ENCODE measurements at places on chromosomes 2 and 18.
A peak's percentile ranks its signal among the peaks of the same experiment; 100 is the strongest.

DNA sequence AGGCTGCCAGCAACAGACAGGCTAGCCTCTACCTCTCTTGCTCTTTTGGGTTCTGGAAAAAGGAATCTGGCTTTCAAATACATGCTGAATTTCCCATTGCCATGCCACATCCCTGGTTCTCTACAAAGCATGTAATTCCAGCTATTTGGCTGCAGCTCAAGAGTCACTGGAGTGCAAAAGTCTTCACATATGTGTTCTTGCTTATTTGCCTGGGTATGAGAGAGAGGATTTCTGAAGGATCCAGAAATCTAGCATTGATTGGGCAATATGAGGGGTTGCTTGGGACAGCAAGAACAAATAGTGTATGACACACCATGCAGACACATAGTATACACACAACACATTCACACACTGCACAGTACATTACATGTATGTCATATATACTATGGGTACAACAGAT lies 30.7 kb upstream of the LGALSL start:
- DNase-seq: no peak

DNA sequence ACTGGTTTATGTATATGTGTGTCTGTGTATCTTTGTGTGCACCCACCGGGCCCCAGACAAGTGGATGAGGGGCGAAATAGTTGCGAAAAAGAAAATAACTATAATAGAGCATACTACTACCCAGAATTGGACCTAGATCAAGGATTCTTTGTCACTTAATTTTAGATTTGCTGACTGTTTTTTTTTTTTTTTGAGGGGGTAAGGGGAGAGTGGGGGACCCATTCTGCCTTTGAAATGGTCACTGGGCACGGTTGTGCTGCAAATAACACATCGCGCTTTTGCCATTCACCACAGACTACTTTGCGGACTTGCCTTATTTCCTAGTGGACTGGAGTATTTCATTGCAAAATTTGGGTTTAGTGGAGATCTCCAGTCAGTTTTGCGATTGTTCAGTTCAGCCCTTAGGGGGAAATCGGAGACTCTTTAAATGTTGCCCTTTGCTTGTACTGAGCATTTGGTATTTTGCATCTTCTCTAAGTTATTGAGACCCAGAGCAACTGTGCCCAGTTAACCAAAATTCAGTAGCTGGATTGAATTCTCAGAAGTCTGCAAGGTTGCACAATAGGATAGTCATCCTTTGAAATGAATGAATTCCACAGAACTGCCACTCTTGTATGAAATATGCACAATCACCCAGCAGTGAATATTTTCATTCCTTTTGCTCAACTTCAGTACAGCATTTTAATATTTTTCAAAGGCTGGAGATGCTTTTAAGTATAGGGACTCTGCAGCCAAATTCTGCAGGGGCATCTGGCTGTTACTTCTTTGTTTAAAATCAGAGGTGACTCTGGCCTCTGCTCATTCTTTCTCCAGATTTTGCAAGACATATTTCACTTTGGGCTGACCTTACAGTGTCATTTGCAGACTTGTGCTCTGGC lies 2.9 kb downstream of the TRIB2 start:
- DNase-seq: peak; percentile 72

DNA sequence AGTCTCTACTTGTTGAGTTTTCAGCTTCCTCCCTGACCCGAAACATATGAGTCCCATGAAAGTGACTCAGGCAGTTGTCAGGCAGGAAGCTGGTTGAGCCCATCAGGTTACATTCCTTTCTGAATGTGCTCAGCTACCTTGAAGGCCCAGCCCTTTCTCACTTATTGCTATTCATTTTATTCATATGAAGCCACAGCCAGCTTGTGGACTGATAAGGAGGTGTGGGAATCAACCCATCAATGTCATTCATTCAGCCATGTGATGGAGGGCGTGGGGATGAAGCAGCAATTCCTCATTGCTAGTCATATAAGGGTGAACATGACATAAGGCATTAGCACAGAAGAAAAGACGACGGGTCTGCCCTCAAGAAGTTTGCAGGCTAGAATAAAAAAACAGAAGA lies 5.3 kb upstream of the VPS4B start:
- peak; percentile 73 for DNase-seq

DNA sequence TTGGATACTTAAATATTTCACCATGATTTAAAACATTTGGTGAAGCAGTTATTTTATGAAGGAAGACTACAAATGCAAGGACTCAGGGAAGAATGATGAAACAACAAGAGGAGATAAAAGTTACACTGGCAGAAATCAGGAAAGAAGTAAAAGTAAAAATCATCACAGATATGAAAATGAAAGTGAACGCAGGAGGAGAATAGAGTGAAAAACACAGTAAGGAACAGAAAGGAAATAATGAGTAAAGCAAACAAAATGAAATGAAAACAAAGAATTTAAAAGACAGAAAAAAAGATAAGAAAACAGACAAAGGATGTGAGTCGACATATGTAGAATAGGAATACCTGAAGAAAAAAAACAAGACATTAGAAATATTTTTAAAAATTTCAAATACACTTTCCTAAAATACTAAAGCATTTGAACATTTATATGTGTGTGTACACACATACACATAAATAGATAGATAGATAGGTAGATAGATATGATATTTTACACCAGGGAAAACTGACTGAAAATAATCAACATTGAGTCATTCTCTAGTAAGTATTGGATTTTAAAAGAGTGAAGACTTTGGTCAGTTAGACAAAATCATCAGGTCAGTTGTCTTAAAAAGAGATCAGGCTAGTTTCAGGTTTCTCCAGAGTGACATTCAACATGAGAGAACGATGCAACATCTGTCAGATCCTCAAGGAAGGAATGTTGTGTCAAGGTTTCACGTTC lies 12.1 kb upstream of the KDSR start:
- peak; percentile 54 for DNase-seq

DNA sequence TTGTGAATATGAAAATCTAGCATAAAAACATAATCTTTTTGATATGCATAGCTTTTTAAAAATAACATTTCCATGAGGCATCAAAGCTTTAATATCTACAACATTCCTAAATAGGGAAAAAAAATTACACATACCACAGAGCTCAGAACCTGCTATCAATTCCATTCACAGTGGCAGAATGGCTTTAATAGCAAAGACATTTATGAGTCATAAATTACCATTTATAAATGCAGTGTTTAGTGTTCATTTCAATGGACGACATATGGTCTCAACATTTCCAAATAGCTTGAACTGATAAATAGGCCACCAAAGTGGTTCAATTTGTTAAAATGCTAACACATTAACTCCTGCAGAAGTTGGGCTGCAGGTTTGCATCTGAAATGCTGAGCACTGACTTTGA lies 600.6 kb upstream of the SETBP1 start:
- DNase-seq: peak; percentile 45

- no peak for DNase-seq
Measured at GRCh38 chr2:16652296-16653082, 13.1 kb downstream of the CYRIA start.

Measured in OCI-M1 (cell line).